ENCODE measurements at places on chromosomes 13 and 19. TPM values are rescaled to one million over a fixed set of nuclear protein-coding genes. Genes with fewer than 3 reads are reported as not detected.

The U2AF1L4 gene
- 8.7 TPM for total RNA-seq

The EDDM13 gene
- not detected for total RNA-seq

The DCT gene
- total RNA-seq, result 0.47 TPM

The PIBF1 gene
- 31.5 TPM for total RNA-seq

The PSG7 gene
- total RNA-seq, result not detected

The OR10H1 gene
- not detected for total RNA-seq

The GIPC3 gene
- total RNA-seq, result not detected

The C19orf73 gene
- total RNA-seq, result 0.47 TPM

The CEACAM7 gene
- total RNA-seq, result not detected

The NFILZ gene
- total RNA-seq, result not detected

The TSSK6 gene
- total RNA-seq, result 1.2 TPM

The SPACA4 gene
- total RNA-seq, result not detected

The C1QTNF9B gene
- total RNA-seq, result not detected

The DAND5 gene
- total RNA-seq, result not detected

The ANKLE1 gene
- 0.94 TPM for total RNA-seq

The UQCRFS1 gene
- total RNA-seq, result 30.3 TPM

GRCh38 chr13:42680748-42681147 lies 100.6 kb upstream of the FAM216B start:
- DNase-seq, result no peak

DNA sequence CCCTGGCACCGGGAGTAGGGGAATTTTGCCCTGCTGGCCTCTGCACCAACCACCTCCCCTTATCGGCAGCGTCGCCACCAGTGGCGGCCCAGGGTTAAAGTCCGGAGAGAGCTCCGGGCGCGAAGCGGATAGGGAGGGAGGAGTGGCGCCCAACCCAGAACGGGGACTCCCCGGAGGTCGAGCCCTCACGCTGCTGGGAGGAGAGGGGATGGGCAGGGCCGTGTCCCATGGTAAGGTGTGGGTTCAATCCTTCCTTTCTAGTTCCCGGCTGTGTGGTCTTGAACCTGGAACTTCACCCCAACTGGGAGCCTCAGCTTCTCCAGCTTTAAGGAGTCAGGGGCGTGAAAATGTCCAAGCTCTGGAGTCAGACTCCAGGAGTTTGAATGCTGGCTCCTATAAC lies 23.3 kb upstream of the BCL3 start:
- no peak for DNase-seq

GRCh38 chr13:47081246-47081645 lies 184.4 kb upstream of the HTR2A start:
- DNase-seq, result peak; percentile 26

- no peak for DNase-seq
These were observed 529 bp downstream of the LONP1 start for GRCh38 chr19:5719274-5719960.

DNA sequence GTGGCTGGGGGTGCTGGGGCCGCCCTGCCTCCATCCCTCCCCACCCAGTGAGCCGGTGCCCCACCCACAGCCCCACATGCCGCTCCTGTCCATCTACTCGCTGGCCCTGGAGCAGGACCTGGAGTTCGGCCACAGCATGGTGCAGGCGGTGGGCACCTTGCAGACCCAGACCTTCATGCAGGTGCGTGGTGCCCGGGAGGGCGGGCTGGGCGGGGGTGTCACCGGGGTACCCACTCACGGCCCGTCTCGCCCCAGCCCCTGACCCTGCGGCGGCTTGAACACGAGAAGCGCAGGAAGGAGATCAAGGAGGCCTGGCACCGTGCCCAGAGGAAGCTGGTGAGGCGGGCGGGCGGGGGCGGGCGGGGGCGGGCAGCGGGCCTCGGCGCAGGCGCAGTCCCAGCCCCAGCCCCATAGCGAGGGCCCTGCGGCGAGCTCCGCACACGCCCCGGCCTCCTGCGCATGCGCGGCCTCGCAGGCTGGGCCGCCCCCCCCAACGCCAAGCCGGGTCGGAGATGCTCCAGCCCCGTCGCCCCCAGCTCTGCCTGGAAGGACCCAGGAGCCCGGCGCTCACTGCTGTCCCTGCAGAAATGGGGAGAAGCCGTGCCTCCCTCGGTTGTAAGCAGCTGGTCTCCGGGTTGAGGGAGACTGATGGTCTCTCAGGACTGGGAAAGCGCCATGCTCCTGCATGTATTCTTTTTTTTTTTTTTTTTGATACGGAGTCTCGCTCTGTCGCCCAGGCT lies 7.7 kb downstream of the ARHGAP45 start:
- DNase-seq, result no peak

DNA sequence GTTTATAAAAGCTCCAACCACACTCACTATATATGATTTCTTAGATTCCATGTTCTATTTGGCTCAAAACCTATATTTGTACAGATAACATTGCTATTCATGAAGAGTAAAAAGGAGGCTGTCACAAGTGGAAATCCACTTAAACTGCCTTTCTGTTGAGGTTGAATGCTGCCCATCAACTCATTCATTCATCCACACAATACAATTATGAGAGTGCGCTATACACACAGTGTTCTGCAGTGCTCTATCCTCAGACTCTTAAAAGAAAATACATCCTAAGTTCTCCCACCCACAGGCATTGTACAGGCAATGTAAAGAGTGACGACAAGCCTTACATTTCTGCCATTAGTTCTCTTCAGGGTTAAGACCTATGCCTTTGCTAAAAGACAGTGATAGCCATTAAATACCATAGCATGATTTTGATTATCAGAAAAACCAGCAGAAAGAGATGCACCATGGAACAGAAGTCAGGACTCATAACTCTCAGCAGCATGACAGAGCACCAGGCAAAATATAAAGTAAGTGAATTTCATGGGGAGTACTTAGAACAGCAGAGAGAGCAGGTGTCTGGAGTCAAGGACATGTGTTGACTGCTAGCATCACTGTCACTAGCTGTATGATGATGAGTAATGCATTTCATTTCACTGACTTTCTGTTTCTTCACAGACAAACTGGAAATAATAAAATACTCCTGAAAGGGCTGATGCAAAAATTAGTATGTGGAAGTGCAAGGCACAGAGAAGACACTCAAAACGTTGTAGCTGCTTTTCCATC lies 218.0 kb downstream of the RBM26 start:
- no peak for DNase-seq

DNA sequence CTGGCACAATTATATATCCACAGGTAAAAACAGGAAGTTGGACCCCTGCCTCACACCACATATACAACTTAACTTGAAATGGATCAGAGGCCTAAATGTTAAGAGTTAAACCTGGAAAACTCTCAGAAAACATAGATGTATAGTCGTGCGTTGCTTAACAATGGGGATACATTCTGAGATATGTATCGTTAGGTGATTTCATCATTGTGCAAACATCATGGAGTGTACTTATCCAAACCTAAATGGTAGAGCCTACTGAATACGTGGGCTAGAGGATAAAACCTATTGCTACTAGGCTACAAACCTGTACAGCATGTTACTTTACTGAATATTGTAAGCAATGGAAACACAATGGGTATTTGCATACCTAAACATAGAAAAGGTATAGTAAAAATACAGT lies 14.8 kb upstream of the CALM3 start:
- DNase-seq, result no peak

GRCh38 chr13:66410314-66410713 lies 819.8 kb downstream of the PCDH9 start:
- DNase-seq, result no peak

GRCh38 chr13:110218581-110219201 lies 88.3 kb downstream of the COL4A1 start:
- no peak for DNase-seq

DNA sequence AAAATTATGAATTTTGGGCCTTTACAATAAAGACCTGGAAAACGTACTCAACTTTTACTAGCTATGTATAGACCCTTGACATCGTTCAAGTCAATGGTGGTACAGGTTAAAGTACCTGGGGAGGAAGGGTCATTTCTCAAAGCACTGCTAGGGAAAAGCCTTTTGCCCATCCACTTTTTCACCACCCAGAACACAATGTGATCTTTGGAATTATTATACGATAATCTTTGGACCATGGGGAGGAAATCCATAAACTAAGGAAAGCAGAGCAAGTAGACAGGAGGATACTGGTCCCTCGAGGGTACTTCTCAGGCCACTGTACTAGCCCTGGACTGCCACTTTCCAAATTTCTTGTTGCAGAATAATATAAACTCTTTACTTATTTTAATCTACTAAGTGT lies 39.5 kb downstream of the UBL3 start:
- DNase-seq, result no peak

GRCh38 chr19:46350029-46350757 lies 3.3 kb downstream of the PPP5C start:
- DNase-seq, result no peak

DNA sequence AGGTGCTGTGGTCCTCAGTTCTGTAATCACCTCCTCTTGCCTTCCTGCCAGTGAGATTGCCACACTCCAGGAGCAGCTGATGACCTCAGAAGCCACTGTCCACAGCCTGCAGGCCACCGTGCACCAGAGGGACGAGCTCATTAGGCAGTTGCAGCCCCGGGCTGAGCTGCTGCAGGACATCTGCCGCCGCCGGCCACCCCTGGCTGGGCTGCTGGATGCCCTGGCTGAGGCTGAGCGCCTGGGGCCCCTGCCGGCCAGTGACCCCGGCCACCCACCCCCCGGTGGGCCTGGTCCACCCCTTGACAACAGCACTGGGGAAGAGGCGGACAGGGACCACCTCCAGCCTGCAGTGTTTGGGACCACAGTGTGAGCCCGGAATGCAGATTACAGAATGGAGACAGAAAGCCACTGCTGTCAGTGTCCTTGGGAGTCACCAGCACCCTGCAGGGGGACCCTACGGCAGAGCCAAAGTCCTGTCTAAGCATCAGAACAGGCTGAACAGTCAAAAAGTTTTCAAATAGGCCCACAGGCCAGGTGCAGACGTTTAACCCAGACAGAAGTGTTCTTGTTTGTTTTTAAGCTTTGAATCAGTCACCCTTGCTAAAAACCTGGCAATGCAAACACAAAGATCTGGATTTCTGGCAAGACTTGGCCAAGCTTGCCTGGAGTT lies 4.2 kb downstream of the VMAC start:
- no peak for DNase-seq

DNA sequence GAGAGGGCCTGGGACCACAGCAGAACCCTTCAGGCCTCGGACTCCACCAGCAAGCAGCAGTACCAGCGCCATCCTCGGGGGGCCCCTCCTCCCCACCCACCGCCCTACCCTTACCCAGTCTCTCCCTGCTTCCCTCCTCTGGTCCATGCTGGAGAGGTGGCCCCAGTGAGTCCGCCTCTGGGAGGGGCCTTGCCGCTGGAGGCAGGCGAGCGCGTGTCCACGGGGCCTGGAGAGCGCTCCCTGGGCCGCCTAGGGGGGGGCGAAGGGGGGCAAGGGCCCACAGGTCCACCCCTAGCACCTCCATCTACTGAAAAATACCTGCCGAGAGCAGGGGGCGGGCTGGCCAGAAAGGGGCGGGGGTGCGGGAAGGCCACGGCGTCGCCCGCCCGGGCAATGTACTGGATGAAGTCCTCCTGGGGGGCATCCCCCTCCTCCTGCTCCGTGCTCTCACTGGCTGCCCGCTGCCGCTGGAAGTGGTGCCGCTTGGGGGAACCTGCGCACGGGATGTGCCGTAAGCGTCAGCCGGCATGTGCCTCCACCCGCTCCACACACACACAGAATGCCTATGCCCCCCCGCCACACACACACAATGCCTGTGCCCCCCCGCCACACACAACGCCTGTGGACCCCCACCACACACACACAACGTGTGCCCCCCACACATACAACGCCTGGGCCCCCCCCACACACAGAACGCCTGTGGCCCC lies 6.9 kb downstream of the CBARP start:
- DNase-seq, result no peak

- no peak for DNase-seq
These were observed 80.3 kb upstream of the UQCRFS1 start for GRCh38 chr19:29293292-29293691.

GRCh38 chr13:29925457-29926097 lies 75.2 kb upstream of the UBL3 start:
- DNase-seq, result no peak

GRCh38 chr19:11377237-11377636 lies 2.8 kb downstream of the SWSAP1 start:
- DNase-seq, result no peak

- DNase-seq, result no peak
These were observed 48.3 kb downstream of the ELF1 start for GRCh38 chr13:40970803-40971202.

DNA sequence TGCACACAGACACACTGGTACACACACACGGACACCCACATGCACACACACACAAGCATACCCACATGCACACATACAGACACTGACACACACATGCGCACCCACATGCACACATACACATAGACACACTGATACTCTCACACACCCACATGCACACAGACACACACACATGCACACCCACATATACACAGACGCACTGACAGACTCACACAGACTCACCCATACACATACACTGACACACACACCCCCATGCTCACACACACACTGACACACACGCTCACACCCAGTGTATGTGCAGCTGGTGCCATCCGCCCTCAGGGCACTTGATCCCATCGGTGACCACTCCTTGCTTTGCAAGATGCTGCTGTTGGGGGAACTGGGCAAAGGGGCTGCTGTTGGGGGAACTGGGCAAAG lies 9.7 kb upstream of the RASA3 start:
- no peak for DNase-seq

GRCh38 chr13:49749848-49750247 lies 42.6 kb downstream of the KPNA3 start:
- DNase-seq, result no peak

GRCh38 chr13:99193152-99193551 lies 7.5 kb upstream of the UBAC2 start:
- DNase-seq, result no peak

- no peak for DNase-seq
These were observed 1.1 kb downstream of the HSPB6 start for GRCh38 chr19:35755550-35756376.

GRCh38 chr19:46081928-46082727 lies 41.3 kb upstream of the IGFL4 start:
- DNase-seq, result no peak

- DNase-seq, result no peak
These were observed 107.1 kb downstream of the DACH1 start for GRCh38 chr13:71759651-71760511.

- DNase-seq, result no peak
These were observed 101.9 kb downstream of the TEX29 start for GRCh38 chr13:111422348-111422747.

DNA sequence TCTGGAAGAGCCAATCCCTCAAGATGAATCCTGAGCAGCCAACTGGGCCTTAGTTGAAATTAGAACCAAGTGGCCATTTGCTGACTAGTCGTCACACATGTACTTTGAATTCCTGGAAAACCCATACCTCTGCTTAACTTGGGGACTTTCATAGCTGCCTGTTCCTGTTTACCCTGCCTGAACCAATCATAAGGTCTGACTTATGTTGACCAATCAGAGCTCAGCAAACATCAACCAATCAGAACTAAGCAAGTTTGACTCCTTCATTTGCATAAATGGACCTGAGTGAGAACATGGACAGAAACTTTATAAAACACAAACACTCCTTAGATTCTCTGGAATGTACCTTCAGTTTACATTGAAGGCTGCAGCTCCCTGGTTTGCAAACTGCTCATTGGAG lies 50.8 kb downstream of the LATS2 start:
- DNase-seq, result no peak

- no peak for DNase-seq
These were observed 25.6 kb upstream of the ZNF681 start for GRCh38 chr19:23784274-23784673.
